GM12865 (cell line): ENCODE measurements at places on chromosomes 3 and 15.

DNA sequence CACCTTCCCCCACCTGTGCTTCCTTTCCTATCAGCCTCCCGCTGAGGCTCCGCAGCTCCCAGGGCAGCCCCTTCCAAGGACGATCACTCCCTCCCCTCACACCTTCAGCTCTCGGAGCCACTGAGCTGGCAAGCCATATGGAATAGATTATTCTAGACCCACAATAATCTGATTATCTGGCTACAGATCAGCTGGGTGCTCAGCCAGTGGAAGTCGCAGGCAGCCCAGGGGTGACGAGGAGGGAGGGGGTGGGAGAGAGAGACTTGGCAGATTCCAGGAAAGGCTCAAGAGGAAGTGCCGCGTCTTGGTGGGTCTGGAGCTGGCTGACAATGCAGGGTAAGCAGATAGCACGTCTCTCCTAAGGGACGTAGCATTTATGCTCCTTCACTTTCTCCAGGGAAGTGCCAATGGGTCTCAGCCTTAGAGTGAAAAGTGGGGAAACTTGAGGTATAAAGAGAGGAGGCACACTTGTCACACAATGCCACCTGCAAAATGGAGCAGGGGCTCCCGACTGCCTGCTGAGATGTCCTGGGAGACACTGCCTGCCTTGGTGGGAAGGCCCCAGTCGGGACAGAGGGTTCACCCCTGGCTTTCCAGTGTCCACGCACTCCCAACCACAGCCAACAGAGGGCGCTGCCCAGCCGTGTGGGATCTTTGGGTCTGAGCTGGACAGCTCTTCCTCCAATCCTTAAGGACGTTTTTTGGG, 9.4 kb upstream of the MESP1 start:
- peak; percentile 76 for DNase-seq

- DNase-seq = no peak
Measured at GRCh38 chr3:13556917-13557316, 8.0 kb downstream of the FBLN2 start.

GRCh38 chr15:49848807-49849206, 228.0 kb downstream of the DTWD1 start:
- DNase-seq = no peak

- no peak for DNase-seq
Measured at GRCh38 chr3:195752546-195753331, 32.0 kb downstream of the MUC20 start.

GRCh38 chr3:134037168-134037567, 7.4 kb upstream of the SLCO2A1 start:
- no peak for DNase-seq

- no peak for DNase-seq
Measured at GRCh38 chr15:90345857-90346256, 6.2 kb upstream of the ZNF774 start.

DNA sequence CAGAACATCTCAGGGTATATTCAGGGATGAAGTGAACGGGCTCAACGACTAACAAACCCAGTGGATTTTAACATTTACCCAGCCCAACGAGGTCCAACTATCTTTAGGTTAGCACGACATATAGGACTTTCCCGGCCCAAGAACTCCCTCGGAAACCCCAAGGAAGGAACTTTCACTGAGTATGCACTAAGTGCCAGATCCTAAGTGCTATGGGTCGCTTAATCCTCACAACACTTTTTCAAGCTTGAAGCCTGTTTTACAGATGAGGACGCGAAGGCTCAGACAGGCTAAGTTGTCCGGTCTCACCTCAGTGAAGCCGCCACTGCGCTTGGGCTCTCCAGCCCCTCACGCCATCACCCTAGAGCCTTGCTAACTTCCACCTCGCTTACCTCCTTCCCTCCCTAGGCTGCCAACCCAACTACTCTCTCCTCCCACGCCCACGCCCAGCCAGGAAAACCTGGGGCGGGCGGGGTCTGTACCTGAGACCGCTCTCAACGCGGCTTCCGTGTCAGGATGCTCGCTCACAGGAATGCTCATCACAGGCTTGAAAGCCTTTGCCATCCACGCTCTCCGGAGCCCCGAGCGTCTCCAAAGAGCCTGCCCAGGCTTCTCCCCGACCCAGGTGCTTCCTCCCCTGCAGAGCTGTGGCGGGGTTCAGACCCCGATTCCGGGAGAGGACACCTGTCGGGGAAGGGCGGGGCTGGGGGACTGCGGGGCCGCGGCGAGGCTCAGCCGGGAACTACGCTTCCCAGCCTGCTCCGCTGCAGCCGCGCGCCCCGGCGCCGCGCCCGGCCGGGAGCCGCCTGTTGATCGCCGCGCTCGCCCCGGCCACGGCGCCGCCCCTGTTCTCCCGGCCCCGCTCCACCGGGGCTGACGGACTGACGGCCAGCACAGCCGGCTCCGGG, at the start of gene TMOD2:
TMOD2 (plus strand) TSS at position 806 of the 905 bp plus-strand sequence. CDS start 14,845 bp downstream, outside the sequence.
- peak; percentile 67 for DNase-seq

- no peak for DNase-seq
Measured at GRCh38 chr3:64957408-64958198, 269.8 kb upstream of the ADAMTS9 start.

DNA sequence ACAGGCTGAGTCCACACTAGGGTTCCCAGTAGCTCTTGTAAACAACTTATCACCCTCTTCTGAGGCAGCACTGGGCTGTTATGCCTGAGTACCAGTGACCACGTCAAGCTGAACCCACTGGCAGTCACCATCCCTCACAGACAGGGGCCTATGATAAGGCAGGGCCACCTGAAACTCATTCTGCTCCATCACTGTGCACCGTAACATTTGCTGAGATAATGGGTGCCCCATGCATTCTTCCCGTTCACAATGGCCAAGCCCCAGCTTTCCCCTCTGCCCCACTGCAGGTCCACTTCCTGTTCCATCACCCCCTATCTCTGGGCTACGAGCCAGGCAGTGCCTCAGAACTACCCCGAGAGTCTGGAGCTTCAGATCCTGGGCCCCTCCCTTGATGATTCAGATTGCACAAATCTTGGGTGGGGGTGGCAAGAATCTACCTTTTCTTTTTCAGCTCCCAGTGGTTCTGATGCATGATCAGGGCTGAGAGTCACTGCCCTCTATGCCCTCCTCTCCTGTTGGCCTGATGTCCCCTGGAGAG, 158.0 kb downstream of the RAB11A start:
- DNase-seq = no peak

DNA sequence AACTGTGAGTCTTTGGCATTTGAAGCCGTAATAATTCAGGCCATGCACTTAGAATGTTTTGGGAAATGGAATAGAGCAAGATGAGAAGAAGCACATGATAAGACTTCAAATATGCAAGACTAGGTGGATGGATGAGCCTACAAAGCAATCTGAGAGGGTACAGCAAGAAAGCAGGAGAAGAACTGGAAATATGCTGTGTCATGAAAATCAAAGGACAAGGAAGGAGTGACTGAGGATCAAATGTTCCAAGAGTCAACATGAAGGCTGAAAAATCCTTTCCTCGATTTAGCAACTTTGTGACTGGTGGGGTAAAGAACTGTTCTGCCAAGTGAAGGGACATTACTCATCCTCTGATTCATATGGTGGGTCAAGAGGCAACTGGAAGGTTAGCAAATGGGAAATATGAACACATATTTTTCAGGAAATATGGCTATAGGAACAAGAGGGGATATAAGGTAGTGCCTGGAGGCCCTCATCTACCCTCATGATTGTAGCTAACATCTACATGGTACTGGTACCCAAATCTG, 803.7 kb upstream of the ARRDC4 start:
- no peak for DNase-seq

GRCh38 chr3:112814266-112814665, 32.4 kb downstream of the CD200R1L start:
- peak; percentile 24 for DNase-seq

- no peak for DNase-seq
Measured at GRCh38 chr15:30984542-30984941, 6.9 kb downstream of the MTMR10 start.

DNA sequence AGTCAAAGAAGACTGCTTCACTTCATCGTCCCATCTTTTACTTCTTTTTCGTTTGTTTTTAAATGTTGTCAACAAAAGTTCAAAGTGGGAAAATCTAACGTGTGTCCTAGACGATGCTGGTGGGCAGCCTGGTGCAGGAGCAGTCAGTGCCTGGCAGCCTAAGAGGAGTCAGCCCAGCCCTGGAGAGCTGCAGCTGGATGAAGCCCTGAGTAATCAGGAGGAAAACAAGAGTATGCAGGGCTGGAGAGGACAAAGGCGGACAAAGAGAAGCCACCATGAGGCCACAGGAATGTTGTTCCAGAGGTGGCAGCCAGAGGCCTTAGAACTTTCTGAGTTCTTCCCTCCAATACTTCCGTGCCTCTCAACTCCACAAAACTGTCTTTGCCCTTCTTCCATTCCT, 5.7 kb downstream of the ADAMTS17 start:
- DNase-seq = no peak

- no peak for DNase-seq
Measured at GRCh38 chr3:56923526-56924224, 121.9 kb upstream of the ARHGEF3 start.

GRCh38 chr3:19559724-19560442, 374.1 kb downstream of the EFHB start:
- DNase-seq = peak; percentile 61

GRCh38 chr15:35696767-35697231, 150.8 kb upstream of the DPH6 start:
- DNase-seq = no peak

GRCh38 chr3:102348904-102349303, 85.9 kb upstream of the ZPLD1 start:
- peak; percentile 37 for DNase-seq

GRCh38 chr15:73109765-73110164, 57.5 kb downstream of the NEO1 start:
- no peak for DNase-seq

GRCh38 chr3:69712933-69713332, 26.3 kb upstream of the MITF start:
- no peak for DNase-seq

- no peak for DNase-seq
Measured at GRCh38 chr3:190673148-190673547, 159.3 kb downstream of the IL1RAP start.
